ENCODE measurements at places on chromosomes 12 and 14.
A peak's percentile ranks its signal among the peaks of the same experiment; 100 is the strongest.

DNA sequence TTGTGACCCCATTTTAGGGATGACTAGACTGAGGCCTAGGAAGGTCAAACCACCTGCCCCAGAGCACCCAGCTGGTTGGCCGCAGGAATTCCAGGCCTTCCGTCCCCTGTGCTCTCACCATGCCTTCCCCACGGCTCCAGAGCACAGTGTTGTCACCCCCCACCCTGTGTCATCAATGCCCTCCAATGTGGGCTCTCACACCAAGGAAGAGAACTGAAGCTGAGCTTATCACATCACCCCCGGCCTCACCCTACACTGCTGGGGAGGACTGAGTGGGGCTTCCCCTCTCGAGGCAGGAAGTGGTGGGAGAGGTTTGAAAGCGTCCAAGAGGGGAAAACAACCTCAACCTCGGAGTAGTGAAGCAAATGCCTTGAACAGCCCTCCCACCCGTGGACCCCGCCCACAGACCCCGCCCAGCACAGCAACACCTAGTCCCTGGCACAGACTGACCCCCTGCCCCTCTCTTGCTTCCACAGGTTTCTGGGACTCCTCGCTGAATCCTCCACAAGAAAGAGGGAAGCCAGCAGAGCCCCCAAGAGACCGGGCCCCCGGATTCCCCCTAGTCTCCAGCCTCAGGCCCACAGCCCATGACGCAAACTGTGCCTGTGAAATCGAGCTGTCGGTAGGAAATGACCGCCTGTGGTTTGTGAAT is 97.2 kb downstream of the LGMN start:
- peak; percentile 85 for DNase-seq

DNA sequence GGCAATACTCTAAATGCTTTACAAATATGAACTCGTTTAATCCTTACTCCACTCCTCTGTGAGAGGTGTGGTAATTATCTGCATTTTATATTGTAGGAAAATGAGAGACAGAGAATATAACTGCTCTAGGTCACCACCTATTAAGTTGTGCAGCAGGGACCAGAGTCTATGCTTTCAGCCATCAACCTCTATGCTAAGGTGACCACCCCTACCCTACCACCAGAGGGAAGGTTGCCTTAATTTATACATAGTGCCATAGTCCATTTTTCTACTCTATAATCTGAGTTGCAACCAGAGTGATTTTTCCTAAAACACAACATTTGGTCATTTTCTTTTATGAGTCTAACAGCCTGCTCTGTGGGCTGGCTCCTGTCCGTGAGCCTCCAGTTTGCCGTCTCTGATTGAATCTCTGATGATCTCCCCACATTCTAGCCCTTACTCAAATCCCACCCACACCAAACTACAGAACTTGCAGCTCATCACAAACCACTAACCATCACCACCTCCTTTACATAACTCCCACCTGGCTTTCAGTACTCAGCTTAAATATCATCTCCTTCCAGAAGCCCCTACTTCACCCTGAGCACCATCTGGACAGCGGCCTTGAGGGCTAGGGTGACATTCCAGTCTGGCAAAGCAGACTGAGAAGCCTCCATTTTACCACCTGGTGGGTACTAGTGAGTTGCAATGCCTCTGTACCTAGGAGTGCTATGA is 126.6 kb downstream of the PPM1H start:
- DNase-seq = no peak

DNA sequence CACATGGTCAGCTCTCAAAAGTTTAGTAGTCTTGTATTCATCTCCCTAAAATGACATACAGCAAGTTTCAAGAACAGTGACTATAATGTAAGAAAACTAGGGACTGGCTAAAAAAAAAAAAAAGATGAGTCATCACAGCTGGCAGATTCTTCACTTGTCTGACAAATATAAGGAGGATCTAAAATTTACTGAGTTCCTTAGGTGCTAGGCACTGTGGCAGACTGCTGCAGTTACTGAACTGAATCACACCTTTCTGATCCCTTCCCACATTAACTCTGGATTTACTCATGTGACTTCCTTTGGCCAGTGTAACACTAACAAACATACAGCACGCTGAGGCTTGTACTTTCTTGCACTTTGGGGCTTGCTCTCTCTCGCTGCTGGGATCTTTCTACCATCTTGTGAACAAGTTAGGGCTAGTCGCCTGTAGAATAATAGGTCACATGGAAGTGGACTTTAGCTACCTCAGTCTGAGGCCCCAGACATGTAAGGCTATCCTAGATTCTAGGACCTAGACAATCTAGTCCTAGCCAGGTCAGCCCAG is 32.1 kb downstream of the BAZ1A start:
- no peak for DNase-seq

- no peak for DNase-seq
Observed at GRCh38 chr14:65366802-65367565, 45.5 kb upstream of the FUT8 start.

GRCh38 chr12:64890873-64891468 is 66.5 kb downstream of the TBC1D30 start:
- no peak for DNase-seq

- no peak for DNase-seq
Observed at GRCh38 chr14:28678887-28679286, 87.7 kb upstream of the FOXG1 start.

GRCh38 chr12:90589956-90590355 is 365.0 kb downstream of the CCER1 start:
- DNase-seq = no peak

GRCh38 chr14:36493761-36494160 is 26.3 kb downstream of the NKX2-1 start:
- no peak for DNase-seq

DNA sequence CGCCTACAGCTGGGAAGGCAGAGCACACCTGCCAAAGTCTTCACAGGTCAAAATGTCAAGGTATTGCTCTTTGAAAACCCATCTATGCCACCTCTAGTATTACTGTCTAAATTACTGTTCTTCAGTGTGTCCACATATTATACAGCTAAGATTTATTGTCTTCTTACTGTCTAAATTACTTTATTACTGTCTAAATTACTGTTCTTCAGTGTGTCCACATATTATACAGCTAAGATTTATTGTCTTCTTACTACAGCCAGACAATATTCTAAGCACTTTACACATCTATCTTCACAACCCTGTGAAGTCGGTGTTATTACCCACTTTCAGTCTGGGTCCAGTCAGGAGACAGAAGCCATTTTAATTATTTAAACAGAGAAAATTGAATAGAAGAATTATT is 173.9 kb downstream of the MYRFL start:
- DNase-seq = no peak

GRCh38 chr12:29614694-29615325 is 117.3 kb upstream of the OVCH1 start:
- DNase-seq = no peak

GRCh38 chr14:104096751-104097700 is 11.5 kb downstream of the ASPG start:
- no peak for DNase-seq

GRCh38 chr12:96520767-96521166 is 31.4 kb downstream of the CFAP54 start:
- no peak for DNase-seq

GRCh38 chr12:132837693-132838409 is 9.2 kb upstream of the GOLGA3 start:
- DNase-seq = no peak

GRCh38 chr12:87667378-87667777 is 361.8 kb downstream of the C12orf50 start:
- no peak for DNase-seq

DNA sequence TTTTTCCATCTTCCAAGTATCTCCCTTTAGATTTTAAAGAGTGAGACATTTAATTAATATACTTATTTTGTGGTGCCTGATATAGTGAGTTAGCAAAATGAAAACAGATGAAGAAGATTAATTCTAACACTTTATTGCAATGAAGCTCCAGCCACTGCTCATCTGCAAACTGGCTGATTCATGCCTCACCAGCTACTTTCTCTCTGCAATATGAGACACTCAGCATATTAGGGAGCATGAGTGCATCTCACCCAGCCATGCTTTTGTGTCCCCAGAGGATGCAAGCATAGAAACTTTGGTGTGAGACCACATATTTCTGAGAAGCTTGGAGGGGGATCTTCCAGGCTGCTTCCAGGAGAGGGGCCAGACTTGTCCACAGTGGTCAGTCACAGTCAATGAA is 148.6 kb downstream of the BMP4 start:
- DNase-seq = no peak

- no peak for DNase-seq
Observed at GRCh38 chr12:30395190-30395589, 300.5 kb downstream of the IPO8 start.

- no peak for DNase-seq
Observed at GRCh38 chr14:49703965-49704364, 11.0 kb downstream of the KLHDC1 start.

DNA sequence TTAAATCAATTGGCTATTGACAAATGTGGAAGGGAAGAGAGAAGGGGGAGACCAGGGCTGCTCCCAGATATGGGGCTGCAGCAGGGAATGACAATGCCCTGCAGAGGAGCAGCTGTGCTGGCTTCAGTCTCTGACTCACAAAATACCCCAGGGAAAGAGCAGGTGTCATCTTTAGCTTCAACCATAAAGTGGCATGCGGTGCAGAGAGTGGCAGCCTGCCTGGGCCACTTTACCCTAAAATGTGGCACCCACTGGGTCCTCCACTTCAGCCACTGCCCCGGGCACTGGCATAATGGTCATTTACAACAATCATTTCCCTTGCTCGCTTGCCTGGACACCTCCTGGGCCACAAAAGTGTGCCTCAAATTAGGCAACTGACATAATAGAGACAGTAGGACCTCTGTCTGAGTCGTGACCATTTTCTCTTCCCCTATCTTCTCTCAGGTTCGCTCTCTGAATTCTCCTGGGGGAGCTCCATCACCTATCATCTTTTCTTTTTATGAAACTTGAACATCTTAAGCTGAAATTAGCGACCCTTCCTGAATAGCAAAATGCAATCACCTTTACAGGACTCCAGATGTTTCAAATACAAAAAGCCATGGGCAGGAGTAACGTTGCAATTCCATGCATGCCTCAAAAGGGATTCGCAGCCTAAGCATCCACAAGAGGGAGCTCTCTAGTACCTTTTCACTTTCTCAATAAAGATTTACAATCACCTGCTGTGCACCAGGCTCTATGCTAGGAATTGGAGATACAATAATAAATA is 179.9 kb upstream of the ATF7IP start:
- DNase-seq = no peak

- DNase-seq = no peak
Observed at GRCh38 chr14:73047808-73048207, 10.5 kb upstream of the RBM25 start.

GRCh38 chr14:58828298-58828697 is 190.5 kb downstream of the DACT1 start:
- DNase-seq = no peak

GRCh38 chr12:119479121-119479561 is 114.4 kb upstream of the TMEM233 start:
- no peak for DNase-seq

DNA sequence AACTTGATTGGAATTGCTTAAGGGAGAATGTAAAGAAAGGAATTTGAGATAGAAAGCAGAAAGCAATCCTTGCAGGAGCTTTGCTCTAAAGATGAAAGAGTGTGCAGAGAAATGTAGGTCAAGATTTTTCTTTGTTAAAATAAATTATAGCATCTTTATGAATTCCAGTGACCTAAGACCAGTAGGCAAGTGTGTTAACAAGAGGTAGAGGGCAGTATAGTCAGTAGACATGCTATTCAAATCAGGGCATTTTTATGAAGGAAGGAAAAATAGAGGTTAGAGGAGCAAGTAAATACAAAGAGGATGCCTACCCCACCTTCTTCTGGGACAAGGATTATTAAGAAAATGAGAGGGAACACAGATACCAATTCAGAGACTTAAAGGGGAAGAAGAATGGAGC is 148.5 kb downstream of the PLCZ1 start:
- no peak for DNase-seq

GRCh38 chr12:5898874-5899273 is 46.2 kb downstream of the ANO2 start:
- DNase-seq = no peak

- DNase-seq = no peak
Observed at GRCh38 chr12:54432815-54433164, 13.7 kb upstream of the ITGA5 start.

Measured in activated CD8-positive, alpha-beta memory T cell treated with anti-CD3 and anti-CD28 coated beads, Interleukin-2, amount 50 U/mL, for 48 hours (primary cell).